Left lobe of liver (tissue), 2 donors: ENCODE measurements at places on chromosomes 3 and 15. TPM values are rescaled to one million over a fixed set of nuclear protein-coding genes. Genes with fewer than 3 reads are reported as not detected.

DNA sequence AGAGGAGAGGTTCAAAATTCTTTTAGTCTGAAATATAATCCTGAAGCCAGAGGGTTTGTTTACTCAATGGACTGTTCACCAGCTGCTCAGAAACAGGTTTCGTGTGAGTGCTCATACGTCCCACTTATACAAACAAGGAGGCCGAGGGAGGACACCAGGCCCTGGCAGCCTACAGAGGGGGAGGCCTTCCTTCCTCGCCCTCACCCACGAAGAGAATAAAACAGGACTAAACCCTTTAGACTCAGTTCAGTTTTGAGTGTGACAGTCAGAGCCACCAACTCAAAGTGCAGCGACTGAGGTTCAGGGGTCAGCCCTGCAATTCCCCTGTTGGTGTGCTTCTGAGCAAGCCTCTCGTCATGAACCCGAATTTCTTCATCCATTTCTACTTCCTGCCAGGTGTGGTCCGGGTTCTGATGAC is 17.3 kb downstream of the FAM174B start:
- no peak for DNase-seq

DNA sequence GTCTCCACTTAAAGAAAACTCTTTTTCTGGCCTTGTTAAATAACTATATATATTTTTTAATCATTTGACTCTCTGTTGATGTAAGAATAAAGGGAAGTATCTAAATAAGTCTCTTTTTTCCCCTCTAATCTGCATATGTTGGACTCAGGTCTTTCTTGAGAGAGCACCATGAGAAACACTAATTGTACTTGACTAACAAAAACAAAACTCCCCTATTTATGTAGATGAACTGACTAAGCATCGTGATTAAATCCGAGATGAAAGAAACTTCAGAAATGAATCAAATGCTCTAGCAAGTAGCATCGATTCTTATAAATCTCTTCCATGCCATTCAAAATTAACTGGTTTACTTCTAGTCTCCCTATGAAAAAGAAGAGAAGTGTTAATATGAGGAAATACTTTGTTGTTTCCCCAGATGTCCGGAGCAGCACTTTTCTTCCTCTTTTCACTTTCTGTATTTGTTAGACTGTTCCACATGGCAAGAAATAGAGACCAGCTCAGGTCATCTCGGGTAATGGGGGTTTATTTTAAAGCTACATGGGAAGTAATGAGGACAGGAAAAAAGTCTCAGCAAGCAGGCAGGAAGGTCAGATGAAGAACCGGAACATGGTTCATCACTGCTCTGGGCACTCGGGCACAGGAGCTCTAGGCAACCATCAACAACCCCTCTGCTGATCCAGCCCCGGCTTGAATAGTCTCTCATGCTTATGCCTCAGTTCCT is 288.3 kb downstream of the CNTN6 start:
- no peak for DNase-seq

GRCh38 chr3:23931597-23931996 is 13.5 kb upstream of the NR1D2 start:
- no peak for DNase-seq

DNA sequence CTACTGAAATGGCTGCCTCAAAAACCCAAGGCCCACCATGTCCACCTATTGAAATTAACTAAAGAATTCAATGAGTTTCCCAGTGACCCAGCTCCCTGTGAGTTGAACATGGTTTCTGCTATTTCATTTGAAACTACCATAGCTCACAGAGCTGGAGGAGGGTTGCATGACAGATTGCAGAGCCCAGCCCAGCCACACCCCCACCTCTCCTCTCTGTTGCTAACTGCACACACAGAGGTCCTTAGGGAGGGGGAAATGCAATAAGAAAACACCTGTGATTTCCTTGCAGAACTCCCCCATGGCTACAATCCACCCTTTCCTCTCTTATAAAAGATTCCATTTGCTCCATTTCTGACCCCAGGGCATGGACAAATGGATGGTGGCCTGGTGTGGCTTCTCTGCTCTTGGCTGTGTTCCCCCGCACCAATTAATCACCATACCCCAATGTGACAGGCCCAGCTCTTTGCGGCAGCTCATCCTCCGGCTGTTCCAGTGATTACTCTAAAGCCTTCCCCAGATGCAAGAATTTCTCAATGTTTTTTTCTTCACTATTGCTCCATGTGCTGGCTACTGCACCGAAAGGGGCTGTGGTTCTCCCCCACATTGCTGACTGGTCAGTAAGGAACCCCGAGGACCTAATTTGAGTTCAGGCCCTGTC is 208.4 kb upstream of the KBTBD8 start:
- no peak for DNase-seq

DNA sequence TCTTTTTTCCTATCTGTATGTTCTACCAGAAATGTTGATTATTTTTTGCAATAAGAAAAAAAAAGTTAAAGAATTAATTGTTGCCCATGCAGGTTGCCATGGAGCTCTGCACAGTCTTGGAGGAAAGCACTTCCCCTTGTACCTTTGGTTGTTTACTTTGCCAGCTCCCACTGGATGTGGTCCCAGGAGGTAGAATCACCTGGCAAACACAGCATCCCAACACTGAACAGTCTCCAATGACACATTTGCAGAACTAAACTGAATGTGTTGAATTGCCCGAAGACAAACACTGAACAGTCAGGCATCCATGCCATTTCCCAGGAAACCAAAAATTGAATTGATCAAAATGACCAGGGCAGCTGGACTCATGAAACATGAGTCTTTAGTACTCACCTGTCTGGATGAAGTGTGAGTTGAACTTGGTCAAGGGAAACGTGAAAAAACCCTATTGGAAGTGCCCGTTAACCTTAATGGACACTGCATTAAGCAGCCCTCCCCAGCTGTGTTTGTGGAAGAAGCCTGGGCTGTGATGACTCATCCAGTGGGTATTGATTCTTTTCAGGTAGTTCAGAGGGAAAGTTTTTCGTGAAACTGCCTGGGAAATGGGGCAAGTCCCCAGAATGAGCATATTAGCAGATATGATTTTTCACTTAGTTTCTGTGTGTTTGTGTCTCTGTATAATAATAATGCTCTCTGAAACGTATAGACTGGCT is 284.7 kb upstream of the STT3B start:
- DNase-seq = no peak

DNA sequence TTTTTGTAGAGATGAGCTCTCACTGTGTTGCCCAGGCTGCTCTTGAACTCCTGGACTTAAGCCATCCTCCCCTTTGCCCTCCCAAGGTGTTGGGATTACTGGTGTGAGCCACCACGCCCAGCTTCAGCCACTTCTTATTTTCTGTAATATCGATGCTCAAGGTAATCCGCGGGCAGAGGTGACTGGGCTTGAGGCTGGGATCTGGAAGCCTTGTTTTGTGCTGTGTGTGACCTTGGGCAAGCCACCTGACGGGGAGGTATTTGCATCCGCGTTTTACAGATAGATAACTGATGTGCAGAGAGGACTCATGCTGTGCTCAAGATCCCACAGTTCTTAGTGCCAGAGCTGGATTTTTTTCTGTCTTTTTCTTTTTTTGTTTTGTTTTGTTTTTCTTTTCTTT is 27.8 kb upstream of the SEMA4B start:
- no peak for DNase-seq

Gene SATB1
- 12.0 TPM for total RNA-seq

DNA sequence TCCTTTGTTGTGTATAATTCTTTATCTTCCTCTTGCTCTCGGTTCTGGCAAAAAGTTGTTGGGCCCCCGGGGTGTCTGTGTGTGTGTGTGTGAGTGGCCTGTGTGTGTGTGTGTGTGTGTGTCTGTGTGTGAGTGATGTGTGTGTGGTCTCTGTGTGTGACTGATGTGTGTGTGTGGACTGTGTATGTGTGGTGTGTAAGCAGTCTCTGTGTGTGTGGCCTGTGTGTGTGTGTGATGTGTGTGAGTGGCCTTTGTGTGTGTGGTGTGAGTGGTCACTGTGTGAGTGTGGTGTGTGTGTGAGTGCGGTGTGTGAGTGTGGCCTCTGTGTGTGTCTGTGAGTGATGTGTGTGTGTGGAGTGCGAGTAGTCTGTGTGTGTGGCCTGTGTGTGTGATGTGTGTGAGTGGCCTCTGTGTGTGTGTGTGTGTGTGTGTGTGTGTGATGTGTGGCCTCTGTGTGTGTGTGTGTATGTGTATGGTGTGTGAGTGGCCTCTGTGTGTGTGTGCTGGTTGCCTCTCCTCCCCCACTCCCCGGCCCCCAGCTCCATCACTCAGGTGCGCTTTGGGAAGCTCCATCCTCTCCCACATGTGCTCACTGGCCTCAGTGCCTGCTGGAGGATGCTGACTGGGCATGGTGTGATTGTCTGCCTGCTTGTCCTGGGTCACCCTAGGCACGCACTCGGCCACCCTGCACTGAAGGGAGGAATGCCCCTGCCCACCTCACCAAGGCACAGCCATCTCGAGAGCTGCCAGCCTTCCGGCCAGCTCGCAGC is 8.8 kb downstream of the LINGO1 start:
- DNase-seq = no peak

DNA sequence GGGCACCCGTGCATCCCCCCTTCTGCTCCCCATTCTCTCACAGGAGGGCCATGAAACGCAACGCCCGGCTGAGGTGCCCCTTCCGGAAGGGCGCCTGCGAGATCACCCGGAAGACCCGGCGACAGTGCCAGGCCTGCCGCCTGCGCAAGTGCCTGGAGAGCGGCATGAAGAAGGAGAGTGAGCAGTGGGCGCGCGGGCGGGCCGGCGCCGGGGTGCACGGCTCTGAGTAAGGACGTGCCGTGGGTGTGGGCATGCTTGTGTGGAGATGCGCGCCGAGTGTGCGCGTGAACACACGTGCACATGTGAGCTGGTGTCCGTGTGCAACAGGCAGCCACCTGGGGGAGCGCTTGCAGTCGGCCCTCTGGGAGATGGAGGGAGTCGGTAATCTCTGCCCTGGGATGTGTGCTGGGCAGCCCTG is 28.1 kb downstream of the NR1I2 start:
- DNase-seq = no peak

Gene PTPRG
- 15.6 TPM for total RNA-seq

GRCh38 chr3:69092030-69092516 is 7.3 kb downstream of the ARL6IP5 start:
- no peak for DNase-seq

GRCh38 chr3:180881065-180881801 is 31.2 kb upstream of the FXR1 start:
- no peak for DNase-seq

Gene POLQ
- total RNA-seq = 0.23 TPM

Gene ITIH1
- total RNA-seq = 1,331 TPM

DNA sequence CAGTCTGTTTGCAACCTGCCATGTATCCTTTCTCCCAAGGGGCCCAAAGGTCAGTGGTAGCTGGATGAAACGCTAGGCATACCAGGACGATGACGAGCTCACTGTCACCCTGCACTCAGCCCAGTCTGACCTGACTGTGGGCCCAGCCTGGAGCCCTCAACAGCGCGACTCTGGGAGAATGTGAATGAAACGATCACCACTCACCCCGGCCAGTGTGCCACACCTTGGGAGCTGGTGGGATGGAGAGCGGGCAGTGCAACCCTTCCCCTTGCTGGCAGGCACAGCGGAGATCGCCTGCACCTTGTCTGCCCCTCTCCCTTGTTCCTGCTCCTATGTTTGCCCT is 27.2 kb downstream of the SRPRB start:
- no peak for DNase-seq
